ENCODE measurements at places on chromosomes 5 and 9.

GRCh38 chr5:10391130-10391529 is 37.6 kb downstream of the MARCHF6 start:
- DNase-seq = no peak

DNA sequence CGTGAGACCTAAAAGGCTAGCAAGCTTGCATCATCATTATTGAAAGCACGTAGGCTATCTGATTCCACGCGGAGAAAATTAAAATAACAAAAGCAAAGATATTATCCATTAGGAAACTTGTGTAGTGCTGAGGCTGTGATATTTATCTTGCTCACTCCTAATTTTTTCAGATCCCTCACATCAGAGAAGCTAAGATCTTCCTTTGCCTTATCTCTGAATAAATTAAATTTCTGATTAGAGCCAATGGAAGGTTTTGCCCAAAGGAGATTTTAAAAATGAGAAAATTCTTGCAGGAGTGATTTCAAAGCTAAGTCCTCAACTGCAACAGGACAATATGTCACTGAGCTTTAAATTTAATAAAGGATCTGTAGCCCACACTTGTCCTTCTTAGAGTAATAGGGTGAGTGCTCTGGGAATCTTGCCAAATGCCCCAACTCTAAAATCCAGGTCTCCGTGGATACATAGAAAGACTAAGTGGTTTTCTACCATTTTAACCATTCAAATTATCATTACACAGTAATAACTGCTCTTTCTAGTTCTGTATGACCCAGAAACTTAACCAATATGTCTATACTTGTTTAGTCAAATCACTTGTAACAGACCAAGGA is 295.0 kb downstream of the CAAP1 start:
- DNase-seq = no peak

GRCh38 chr5:52854301-52854700 is 66.6 kb downstream of the ITGA1 start:
- DNase-seq = no peak

DNA sequence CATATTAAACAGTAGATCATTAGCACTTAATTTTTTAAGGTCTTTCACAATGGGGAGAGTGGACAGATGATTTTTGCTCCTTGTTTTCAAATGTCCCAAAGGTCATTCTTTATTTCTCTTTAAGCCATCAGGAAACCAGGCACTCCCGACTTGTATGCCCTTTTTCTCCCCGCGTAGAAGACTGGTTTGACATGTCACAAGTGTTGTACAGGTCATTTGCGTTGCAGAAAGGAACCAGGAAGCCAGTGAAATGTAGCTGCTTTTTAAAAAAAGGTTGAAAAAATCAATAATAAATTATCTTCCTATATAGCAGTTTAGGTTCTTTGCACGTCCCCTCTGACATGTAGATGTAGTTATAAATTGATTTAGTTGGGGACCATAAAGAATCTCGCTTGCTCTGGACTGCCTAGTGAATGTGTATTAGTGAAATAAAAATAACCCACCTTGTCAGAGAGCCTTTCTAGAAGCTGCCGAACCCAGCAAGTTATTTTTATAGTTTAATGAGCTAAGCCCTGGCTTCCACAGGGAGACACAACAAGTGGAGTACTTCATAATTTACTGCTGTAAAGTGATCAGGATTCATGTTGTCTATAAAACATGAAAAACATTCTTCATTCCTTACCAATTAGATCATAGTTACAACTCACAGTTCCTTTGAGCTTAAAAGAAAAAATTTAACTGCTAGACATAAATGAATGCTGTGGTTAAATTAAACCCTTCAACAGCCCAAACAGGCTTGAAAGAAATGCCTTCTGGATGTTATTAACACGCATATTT is 404.6 kb downstream of the CSNK1G3 start:
- DNase-seq = no peak

DNA sequence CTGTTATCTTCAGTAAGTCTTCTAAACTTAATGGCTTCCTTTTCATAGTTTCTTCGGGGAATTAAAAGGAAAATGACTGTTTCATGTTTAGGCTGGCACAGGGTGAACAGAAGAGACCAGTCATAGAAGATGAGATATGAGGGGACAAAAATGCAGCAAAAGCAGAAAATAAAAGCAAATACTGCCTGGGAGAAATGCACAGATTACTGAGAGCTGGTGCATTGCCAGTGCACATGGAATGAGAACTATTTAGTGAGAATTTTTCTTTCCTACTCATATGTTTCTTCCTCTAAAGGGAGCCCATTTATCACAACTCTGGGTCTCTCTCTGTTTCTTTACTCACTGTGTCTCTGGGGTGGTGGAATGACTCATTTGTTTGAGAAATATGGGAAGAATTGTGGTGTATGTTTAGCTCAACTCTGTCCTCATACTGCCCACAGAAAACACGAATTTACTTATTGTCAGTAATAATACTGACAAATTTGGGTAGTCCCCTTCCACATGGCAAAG is 25.9 kb upstream of the ANKRD55 start:
- DNase-seq = no peak

DNA sequence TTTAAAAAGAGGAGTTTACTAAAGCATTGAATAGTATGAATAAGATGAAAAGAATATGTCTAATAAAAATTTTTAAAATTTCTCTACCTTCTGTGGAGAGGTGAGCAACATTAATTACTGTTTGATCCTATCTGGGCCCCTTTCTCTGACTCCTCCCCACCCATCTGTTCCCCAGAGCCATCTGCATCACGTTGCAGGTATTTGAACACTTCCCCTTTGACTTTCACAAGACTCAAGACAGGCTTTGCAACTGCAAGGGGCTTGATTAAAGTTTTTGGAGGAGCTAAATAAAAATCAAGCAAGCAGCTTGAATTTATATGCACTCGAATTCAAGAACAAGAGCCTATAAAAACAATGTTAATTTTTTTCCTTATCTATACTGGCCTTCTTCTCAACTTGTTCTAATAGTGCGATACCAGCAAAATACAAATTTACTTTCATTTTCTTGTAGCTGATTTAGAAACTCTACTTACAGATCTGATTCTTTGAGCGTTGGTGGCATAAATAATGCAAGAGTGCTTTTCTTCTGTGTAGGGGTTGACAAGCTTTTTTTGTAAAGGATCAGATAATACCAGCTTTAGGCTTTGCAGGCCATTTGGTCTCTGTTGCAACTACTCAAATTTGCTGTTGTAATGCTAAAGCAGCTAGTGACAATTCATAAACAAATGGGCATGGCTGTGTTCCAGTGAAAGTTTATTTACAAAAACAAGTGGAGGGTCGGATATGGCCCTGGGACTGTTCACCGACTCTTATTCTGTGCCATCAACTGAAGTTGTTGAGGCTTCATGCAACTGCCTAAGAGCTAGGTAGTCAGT is 21.2 kb downstream of the TXNDC8 start:
- no peak for DNase-seq

Measured in T-helper 1 cell (primary cell).